GM19239 (cell line): ENCODE measurements at places on chromosomes 1 and 21.

DNA sequence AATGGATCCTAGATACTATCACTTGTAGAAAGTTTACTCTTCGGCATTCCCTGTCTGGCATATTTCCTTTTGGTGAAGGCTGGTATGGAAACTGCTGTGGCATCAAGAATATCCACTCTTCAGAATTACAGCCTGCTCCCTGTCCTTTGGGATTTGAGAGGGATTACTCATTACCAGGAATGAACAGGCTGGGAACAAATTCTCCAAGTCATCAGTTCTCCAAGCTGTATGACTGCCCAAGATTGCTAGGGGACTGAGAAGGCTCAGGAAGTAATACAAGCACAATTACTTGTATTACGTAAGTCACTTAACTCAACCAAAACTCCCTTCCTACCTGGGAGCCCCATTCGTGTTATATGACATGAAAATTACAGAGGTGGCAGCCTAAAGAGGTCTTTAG is 49.6 kb downstream of the CD58 start:
- DNase-seq: no peak

DNA sequence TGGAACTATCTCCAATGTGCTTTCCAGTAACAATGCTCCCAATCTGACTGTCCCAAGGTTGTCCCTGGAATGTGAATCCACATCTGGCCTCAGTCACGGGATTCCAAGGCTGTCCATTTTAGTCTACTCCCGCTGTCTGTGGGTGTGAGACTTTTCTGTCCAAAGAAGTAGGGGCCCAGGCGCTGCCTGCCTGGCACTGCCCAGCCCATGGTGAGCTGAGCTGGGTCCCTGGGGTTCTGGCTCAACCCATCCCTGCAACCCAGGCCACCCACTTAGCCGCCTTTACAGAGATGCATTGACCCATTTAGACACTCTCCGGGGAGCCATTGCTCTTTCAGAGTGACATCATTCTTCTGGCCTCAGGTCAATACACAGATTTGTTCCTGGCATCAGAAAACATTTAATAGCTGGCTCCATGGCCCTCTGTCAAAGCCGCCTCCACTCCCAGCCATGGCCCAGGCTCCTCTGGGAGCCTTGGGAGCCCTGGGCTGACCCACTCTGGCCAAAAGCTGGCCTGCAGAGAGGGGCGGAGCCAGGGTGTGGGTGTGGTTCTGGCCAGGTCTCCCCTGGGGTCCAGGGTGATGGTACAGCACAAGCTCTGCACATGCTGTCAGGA is 47.2 kb upstream of the PAX7 start:
- no peak for DNase-seq

DNA sequence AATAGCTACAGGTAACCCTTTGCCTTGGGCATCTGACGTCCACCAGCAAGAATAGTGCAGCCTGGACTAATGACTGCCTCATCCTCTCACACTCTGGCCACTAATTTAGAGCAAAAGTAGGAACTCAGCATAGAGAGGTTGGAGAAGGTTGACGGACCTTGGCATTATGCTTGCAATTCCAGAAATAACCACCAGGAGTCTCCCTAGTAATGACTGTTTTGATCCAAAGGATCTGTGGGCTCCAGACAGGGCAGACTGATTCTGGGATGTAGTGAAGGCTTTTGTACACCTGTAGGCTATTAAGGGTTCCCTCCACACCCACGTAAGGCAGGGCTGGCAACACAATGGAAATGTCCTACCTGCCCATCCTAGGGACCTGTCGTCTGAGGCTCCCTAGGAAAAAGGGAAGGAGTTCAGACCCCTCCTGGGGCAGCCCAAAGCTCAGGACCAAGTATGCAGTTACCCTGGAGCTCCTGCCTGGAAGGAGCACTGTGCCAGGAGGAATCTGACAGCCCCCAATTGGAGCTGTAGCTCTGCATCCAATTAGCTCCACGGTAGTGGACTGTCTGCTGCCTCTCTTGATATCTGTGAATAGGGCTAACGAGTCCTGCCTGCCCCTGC is 91.0 kb upstream of the TMEM51 start:
- no peak for DNase-seq

DNA sequence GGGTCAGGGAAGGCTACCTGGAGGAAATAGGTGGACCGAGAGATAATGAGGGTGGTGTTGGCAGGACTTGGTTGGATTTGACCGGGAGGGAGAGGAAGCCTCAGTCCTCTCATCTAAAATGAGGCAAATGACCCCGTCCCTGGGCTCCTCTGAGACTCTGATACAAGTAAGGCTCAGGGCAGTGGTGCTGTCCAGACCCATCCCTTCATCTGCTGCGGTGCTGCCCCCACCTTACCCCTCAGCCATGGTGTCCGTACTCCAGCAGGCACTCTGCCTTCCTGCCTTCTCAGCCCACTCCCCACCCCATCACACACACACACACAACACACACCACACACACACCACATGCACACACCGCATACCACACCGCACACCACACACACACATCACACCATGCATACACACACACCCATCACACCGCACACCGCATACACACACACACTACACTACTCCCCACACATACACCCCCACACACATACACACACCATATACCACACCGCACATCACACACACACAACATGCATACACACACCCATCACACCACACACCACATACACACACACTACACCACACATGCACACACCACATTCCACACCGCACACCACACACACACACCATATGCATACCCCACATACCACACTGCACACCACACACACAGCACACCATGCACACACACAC is 29.4 kb upstream of the SLC26A9 start:
- no peak for DNase-seq

- DNase-seq: no peak
Observed at GRCh38 chr21:36817732-36818450, 119.0 kb downstream of the SIM2 start.

DNA sequence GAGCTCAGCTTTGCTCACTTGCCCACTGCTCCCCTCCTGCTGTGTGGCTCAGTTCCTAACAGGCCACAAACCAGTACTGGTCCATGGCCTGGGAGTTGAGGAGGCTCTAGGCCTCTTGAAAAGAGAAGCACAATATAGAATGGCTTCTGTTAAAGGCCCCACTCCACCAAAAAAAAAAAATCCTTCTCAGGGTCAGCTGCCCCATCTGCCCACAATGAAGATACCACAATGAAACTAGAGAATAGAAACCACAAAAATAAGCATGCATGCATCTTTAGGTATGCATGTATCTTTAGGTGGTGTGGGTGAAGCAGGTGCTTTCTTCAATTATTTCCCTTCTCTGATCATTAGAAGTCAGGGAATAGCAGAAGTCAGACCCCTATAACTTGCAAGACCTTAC is 620.4 kb upstream of the BEND5 start:
- no peak for DNase-seq

DNA sequence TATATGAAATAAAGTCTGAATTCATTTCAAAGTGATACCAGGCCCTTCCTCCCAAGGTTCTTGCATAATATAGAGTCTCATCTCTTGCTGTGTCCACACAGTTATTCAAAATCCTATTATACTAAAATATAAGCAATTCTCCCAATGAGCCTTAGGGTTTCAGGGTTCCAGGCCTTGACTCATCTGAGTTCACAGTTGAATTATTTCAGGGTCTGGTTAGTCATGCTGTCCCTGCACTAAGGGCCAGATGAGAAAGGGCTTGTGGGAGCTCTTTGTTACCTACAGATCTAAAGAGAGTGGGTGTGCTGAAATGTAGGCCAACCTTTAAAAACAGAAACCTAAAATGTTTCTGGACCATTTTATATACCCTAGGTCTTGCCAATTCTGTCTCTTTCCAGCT is 337.5 kb upstream of the LRRC7 start:
- DNase-seq: no peak

DNA sequence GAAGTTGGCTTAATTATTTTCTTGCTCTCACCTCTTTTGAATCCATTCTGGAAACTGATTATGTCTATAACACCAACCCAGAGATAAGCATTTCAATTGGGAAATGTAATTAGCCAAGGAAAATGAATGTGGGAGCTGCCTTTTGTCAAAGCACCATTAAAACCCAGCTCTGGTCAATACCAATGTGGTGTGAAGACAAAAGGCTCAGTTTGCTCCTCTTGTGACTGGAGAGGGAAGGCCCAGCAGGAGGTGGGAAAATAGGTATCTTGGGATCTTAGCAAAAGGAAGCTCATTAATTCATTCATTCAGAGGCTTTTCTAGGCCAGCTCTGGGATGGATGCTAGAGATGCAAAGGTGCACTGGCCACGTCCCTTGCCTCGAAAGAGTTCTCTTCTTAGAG is 75.0 kb upstream of the SELENON start:
- no peak for DNase-seq

GRCh38 chr1:2258996-2259395 is 30.9 kb downstream of the SKI start:
- DNase-seq: no peak

GRCh38 chr21:35909456-35910223 is 150.7 kb downstream of the SETD4 start:
- no peak for DNase-seq

DNA sequence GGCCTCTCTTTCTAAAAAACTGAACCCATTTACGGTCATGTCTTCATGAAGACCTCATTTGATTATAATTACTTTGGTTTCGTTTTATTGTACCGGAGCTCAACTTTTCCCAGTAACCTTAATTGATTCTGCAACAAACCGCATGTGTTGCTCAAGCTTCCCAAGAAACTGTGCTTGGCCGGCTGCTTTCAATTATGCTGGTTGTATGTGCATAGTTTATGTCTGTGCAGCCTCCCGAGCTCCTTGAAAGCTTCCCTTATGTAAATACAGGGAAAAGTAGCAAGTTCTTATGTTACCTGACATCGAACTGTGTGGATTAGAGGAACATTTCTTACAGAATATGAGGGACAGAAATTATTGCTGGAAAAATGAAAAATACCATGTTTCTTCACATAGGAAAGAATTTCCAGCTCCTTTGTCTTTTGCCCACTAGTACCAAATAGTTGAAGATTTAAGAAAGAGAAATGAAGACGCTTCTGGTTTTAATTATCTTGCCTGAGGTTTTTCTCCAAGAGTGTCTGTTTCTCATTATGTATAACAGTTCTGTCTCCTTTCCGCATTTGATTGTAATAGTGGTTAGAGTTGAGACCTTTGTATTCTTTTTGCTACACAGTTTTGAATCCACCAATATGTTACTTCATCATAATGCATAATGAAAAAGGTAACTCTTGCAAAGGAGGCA is 2.1 kb downstream of the VCAM1 start:
- DNase-seq: no peak

DNA sequence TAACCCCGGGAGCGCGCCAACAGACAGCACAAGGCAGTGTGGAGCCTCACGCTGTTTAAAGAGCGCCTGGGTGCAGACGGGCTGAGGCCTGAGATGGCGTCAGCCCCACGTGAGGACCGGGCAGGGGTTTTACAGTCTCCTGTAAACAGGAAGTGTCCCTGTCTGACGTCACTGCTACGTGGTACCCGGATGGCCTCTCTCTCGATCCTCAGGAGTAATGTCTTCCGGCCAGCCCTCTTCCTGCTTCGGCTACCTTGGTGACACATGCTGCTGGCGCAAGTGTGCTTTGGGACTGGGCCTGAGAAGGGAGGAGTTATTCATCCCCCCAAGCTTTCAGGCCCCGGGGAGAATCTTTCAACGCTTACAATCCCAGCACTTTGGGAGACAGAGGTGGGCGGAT is 41.2 kb downstream of the CNST start:
- no peak for DNase-seq

GRCh38 chr1:225915538-225915991 is 8.5 kb downstream of the PYCR2 start:
- DNase-seq: no peak

DNA sequence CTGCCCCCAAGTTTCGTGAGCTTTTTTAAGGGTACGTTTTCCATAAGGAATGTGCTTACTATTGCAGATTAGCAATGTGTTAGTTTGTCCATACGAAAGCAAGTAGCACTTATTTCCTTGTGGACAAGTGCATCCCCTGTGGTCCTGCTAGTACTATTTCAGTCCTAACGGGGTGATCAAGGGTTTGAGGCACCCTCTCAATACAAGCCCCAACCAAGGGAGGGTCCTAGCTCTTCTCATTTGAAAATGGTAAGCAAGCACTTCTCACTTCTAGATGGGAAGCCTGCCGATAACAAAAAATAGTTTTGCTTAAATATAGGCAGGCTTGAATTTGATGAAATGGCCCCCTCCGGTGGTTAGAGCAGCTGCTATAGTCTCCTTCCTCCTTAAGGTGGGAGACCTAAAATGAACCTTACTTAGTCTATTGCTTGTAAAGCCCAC is 64.0 kb upstream of the HMCN1 start:
- no peak for DNase-seq

- DNase-seq: no peak
Observed at GRCh38 chr21:22842875-22843274, 1844.7 kb downstream of the NCAM2 start.

- no peak for DNase-seq
Observed at GRCh38 chr1:108503062-108503733, 53.1 kb downstream of the NBPF6 start.

DNA sequence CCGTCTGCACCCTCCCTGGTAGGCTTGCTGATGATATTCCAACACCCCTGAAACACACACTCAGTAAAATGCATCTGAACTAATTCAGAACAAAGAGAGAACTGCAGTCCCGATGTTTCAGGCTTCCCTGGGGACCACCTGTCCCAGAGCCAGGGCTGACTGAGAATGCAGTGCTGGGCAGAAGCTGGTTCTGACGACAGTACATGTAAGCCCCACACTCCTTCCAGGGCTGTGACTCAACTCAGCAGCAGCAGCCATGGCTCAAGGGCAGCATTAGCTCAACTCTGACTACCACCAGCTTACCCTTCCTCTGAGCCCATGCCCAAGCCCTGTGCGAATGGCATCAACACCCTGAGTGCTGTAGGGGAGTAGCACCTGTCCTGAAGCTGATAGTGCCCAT is 56.4 kb upstream of the SIPA1L2 start:
- no peak for DNase-seq

DNA sequence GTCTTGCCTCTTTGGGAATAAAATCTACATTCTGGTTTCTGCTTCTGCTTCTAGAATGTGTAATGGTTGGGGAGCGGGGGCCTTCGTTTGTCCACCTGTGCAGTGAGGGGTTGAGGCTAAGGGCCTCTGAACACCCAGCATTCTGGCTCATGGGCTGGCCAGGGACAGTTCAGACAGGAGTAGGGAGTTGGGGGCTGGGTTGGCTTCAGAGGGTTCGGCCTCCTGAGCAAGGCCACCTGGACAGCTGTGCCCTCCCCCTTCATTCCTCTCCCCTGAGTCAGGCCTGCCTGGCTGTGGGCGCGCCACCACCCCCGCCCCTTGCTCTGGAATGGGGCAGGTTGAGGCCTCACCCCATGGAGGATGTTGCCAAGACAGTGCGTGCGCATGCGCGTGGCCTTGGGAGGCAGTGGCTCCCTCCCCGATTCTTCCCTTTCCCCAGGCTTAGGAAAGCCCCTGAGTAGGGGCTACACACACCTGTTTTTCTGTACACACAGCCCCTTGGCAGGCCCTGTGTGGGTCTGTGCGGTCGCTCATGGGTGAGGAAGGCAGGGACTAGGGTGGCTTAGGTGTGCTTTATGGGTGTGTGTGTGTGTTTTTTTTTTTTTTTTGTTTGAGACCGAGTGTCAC is 57.0 kb downstream of the YARS1 start:
- DNase-seq: no peak
